ENCODE measurements at places on chromosomes 3 and 15.

GRCh38 chr3:194203482-194204041, 67.6 kb downstream of the HES1 start:
- DNase-seq = no peak

DNA sequence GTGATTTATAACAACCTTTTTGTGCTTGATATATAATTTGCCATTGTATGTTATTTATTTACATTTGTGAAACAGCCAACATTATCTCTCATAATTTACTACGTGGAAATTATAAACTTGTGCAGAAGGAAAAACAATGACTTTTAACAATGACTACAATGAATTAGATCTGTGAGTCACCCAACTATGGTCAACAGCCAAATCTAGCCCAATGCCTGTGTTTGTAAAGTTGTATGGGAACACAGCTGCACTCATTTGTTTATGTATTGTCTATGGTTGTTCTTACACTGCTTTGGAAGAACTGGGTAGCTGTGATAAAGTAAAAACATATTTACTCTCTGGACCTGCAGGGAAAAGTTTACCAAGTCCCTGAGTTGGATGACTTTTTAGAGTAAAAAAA, 110.4 kb downstream of the OTOL1 start:
- DNase-seq = no peak

GRCh38 chr15:100653608-100654007, 51.2 kb downstream of the ASB7 start:
- no peak for DNase-seq

GRCh38 chr15:27172821-27173220, 201.8 kb downstream of the GABRG3 start:
- DNase-seq = no peak

GRCh38 chr15:79897701-79898113, 893 bp upstream of the MTHFS start:
- no peak for DNase-seq

- DNase-seq = no peak
These were observed 202.8 kb upstream of the MRPL3 start for GRCh38 chr3:131705558-131706051.

GRCh38 chr3:105323274-105323599, 43.5 kb upstream of the ALCAM start:
- DNase-seq = no peak

DNA sequence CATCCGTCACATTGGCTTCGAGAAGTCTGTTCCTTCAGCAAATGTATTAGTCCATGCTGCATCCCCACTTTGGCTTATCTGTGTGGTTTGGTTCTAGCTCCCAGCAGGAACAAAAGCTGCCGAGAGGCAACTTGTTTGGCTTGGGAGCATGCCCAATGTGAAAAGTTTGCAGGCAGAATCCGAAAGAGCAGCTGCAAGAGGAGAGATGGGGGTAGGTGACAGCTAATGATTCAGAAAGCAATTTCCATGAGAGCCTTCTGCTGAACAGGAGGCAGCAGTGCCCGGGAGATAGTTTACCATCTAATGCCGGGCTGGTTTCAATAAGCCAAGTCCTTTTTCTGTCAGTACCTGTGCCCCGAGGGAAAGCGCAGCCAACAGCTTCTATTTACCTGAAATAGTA, 60.2 kb downstream of the GRM7 start:
- DNase-seq = no peak

Measured in SK-N-MC (cell line).